ENCODE measurements at places on chromosomes 12 and 14.

DNA sequence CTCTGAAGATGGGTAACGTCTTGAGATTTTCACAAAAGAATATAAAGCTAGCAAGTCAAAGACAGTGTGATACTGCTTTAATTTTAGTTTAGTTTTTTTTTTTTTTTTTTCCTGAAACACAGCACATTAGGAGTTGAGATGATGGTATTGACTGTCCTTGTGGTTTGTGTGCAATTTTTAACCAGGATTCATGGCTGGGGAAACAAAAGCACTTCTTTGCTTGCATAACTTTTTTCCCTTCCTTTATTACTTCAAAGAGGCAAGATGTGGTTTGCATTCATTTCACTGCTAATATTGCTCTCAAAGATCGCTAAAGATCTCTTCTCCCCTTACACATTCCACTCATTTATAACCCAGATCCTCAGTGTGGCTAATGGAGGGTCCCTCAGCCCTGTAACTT lies 157.1 kb upstream of the PZP start:
- DNase-seq = no peak

DNA sequence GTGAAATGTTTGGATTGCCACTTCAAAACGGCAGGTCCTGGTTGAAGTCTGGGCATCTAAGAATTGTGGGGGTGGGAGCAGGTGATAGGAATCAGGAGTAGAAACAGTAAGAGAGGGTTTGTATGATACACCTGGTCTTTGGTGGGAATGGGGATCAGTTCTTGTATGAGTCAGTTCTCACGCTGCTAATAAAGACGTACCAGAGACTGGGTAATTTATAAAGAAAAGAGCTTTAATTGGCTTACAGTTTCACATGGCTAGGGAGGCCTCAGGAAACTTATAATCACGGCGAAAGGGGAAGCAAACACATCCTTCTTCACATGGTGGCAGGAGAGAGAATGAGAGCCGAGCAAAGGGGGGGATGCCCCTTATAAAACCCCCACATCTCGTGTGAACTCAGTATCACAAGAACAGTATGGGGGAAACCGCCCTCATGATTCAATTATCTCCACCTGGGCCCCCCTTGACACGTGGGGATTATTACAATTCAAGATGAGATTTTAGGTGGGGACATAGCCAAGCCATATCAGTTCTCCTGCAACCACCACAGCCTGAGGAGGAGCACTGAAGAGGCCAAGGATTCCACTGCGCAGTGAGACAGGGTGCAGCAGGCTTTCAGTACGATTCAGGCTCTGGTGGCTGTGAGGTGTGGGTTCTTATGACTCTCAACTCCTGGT lies 52.1 kb downstream of the DRAM1 start:
- no peak for DNase-seq

GRCh38 chr12:74349925-74350324 lies 187.7 kb upstream of the ATXN7L3B start:
- no peak for DNase-seq

DNA sequence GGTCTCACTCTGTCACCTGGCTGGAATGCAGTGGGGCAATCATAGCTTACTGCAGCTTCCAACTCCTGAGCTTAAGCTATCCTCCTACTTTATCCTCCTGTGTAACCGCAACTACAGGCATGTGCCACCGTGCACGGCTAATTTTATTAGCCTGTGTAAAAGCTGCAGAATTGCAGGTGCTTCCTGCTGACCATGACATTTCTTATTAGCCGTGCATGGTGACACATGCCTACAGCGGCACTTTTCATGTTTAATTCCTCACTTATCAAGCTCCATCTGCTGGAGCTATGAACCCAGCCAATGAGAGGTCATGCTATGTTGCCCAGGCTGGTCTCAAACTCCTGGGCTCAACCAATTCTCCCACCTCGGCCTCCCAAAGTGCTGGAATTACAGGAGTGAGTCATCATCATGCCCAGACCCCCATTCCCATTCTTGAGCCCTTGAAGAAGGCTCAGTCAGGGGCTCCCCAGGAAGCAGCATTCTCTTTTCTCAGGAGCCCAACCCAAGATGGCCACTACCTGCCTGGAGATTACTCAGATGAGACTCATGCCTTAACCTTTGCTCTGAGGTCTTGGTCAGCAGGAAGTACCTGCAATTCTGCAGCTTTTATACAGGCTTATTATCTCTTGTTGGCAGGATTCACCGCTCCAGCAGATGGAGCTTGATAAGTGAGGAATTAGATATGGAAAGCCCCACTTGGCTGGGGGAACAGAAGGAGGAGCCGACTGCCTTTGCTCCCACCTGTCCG lies 503.2 kb downstream of the MED13L start:
- no peak for DNase-seq

- DNase-seq = no peak
Observed at GRCh38 chr14:36738269-36738668, 76.6 kb downstream of the PAX9 start.

GRCh38 chr12:53499266-53500141 lies at the start of gene MAP3K12:
TSS of gene MAP3K12 (minus strand) at chr12:53499458. CDS start at chr12:53487391, 12,067 bp downstream.
- no peak for DNase-seq

DNA sequence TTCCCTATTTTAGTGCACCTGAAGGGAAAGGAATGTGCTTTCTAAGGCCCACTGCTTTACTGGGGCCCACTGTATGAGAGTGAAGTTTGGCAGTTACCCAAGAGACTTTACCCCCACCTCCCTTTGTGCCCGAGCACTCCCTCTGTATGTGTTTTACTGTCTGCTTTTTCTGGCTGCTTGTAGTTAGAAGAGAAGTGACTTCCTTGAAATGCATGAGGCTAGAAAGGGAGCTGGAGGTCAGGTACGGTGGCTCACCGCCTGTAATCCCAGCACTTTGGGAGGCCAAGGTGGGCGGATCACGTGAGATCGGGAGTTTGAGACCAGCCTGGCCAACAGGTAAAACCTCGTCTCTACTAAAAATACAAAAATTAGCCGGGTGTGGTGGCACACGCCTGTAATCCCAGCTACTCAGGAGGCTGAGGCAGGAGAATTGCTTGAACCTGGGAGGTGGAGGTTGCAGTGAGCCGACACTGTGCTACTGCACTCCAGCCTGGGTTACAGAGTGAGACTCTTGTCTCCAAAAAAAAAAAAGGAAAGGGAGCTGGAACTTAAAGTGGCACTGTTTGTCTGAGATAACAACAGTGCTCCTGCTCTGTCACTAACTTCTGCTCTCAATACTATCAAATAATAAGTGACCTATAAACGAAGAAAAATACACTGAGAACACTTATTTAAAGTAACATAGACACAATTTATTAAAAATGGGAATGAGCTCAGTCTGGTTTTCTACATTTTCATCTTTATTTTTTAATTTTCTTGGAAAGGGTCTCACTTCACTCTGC lies 5.8 kb downstream of the TRIP11 start:
- DNase-seq = no peak

DNA sequence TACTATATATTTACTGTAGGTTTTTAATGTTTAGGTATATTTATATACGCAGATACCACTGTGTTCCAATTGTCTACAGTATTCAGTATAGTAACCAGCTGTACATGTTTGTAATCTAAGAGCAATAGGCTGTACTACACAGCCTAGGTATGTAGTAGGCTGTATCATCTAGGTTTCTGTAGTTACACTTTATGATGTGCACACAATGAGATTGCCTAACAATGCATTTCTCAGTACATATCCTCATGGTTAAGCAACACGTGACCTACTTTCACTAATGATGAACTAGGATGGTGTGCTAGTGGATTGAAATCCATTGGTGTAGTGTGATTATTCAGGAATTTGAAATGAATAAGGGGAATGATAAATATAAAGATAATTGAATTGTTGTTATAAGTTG lies 77.7 kb downstream of the ETNK1 start:
- DNase-seq = no peak

- peak; percentile 34 for DNase-seq
Observed at GRCh38 chr12:49622501-49623141, 740 bp upstream of the PRPF40B start.

- DNase-seq = peak; percentile 75
Observed at GRCh38 chr14:105168496-105168978, at the start of gene JAG2. TSS of gene JAG2 (minus strand) at chr14:105168776. CDS start at chr14:105168420, 356 bp downstream.

- no peak for DNase-seq
Observed at GRCh38 chr14:94863366-94863765, 93.5 kb upstream of the GSC start.

DNA sequence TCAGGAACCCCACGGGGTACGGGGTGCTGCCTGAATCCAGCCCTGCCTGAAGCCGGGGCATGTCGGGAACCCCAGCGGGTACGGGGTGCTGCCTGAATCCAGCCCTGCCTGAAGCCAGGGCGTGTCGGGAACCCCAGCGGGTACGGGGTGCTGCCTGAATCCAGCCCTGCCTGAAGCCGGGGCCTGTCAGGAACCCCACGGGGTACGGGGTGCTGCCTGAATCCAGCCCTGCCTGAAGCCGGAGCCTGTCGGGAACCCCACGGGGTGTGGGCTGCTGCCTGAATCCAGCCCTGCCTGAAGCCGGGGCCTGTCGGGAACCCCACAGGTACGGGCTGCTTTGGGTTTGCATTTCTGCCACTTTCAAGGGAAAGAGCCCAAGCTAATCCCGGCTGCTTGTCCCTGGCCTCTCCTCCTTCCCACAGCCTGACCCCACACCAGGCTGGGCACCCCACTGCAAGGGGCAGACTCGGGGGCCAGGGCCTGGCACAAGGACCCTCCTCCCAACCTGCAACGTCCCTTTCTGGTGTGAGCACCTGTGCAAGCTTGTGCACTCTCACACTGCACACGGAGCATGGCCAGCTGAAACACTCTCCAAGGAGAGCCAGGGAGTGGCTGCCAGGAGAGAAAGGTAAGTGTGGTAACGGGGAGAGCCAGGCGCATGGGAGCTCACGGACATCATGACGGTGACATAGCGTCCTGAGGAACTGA lies 5.6 kb upstream of the FBRSL1 start:
- DNase-seq = no peak

GRCh38 chr14:52563120-52563519 lies 10.5 kb downstream of the GPR137C start:
- DNase-seq = no peak

GRCh38 chr14:94345344-94346064 lies 22.4 kb upstream of the SERPINA6 start:
- DNase-seq = no peak

GRCh38 chr12:33383503-33383902 lies 56.1 kb downstream of the SYT10 start:
- no peak for DNase-seq

GRCh38 chr14:79639613-79640012 lies 571.7 kb downstream of the DIO2 start:
- no peak for DNase-seq

GRCh38 chr12:49057888-49058287 lies 2.7 kb downstream of the KMT2D start:
- no peak for DNase-seq

- no peak for DNase-seq
Observed at GRCh38 chr12:39553476-39553875, 66.1 kb downstream of the ABCD2 start.

- no peak for DNase-seq
Observed at GRCh38 chr12:54369597-54370131, 5.4 kb upstream of the GPR84 start.

DNA sequence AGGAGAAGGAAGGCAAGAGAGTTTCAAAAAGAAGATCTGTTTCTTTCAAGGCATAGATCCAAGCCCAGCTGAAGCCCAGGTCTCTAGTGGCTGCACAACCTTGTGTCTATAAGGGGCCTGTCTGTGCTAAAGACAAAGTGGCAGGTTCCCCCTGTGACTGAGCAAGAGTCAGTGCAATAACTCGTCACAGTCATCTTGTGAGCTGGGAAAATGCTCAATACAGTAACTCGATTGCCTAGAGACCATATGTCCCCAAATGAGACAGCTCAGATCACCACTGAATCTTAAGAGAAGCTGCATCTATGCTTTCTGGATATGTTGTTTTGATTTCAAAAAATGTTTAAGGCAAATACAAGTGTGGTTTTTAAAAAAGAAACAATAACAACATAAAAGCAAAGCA lies 24.2 kb downstream of the ST8SIA1 start:
- no peak for DNase-seq

GRCh38 chr12:6773590-6774351 lies 1.5 kb downstream of the LAG3 start:
- no peak for DNase-seq

- DNase-seq = no peak
Observed at GRCh38 chr12:28184375-28184774, 5.9 kb upstream of the CCDC91 start.

DNA sequence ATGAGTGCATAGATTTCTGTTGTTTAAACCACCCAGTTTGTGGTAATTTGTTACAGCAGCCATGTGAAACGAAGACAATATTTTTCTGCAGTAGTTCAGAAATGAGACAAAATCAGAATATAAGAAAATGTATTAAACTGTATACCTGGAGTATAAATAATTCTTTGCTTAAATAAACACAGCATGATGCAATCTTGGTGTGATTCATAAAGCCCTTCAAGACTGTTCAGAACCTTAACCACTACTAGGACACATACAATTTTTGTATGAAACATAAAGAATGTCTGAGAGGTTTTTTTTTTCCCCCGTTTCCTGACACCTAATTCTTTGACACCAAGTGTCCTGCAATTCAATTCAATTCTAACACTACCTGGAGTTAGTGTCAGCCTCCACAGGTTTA lies 10.5 kb downstream of the C12orf75 start:
- DNase-seq = no peak

- DNase-seq = no peak
Observed at GRCh38 chr14:104134061-104134965, 4.1 kb upstream of the KIF26A start.
